Stomach (tissue), 19 donors: ENCODE measurements at places on chromosomes 2 and 18. TPM values are rescaled to one million over a fixed set of nuclear protein-coding genes. Genes with fewer than 3 reads are reported as not detected.

DNA sequence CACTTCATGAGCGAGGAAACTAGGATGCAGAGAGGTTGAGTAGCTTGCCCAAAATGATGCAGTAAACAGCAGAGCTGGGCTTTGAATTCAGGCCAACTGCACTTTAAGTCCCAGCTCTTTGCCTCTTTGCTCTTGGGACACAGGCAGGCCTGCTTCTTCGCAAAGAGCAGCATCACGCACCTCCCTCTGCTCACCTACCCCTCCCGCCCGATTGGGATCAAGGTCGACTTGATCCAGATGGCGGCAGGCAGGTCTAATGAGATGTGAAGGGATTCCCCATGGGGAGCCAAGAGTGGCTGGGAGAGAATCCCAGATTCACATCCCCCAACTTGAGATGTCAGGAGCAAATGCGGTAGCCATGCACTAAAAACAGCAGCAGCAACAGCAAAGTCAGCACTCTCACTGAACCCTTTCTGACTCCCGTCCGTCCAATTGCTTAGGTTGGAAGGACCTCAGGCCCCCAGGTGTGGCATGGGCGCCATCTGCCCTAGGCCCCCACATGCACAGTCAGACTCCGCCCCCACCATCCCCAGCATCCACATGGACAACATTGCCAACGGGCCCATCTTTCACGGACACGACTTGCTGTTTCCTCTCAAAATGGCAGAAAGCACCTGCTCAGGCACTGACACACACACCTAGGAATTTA lies 84.3 kb upstream of the MAP4K4 start:
- H3K27me3 ChIP-seq = no peaks in the 10 kb centered on the region
- H3K4me3 ChIP-seq = no peak overlapping the region
- H3K4me1 ChIP-seq = no peaks in the 10 kb centered on the region
- no peak overlapping the region for H3K27ac ChIP-seq

DNA sequence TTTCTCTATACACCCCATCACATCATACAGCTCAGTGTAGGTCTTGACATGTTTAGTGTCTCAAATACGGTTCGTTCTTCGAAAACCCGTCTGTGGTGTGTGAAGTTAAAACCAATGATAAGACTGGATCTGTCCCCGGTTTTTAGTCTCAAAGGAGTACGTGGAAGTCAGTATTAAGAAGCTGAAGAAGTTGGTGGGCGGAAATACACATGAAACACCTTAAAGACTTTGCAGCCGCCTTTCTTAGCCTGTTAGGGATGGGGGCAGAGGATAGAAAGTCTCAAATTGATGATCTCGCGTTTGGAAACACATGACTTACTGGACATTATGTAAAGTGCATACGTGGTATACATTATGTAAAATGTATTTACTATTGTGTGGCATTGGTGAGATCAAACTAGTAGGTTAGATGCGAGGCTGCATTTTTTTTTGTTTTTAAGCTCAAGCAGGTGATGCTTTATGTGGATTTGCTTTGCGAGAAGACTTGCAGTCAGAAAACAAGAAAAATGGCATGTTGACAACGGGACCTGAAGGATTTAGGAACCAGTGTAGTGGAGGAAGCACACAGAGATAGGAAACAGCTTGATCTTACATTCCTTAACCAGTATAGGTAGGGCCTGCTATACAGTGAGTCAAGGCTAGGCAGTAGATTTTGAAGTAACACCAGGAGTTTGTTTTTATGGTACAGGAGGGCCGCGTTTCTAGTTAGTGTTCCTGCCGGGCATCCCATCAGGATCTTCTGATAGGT lies 1.2 kb downstream of the CNOT11 start:
- H3K4me1 ChIP-seq = peaks cover 62% of the 10 kb centered on the region
- DNase-seq = no peak
- H3K4me3 ChIP-seq = peak overlapping the region; percentile 77
- no peaks in the 10 kb centered on the region for H3K27me3 ChIP-seq

GRCh38 chr18:70363861-70364260 lies 75.0 kb downstream of the SOCS6 start:
- H3K36me3 ChIP-seq = no peaks in the 10 kb centered on the region
- no peaks in the 10 kb centered on the region for H3K27me3 ChIP-seq
- H3K4me1 ChIP-seq = no peaks in the 10 kb centered on the region
- DNase-seq = no peak

The RAB12 gene
- 10.7 TPM for total RNA-seq

The HTRA2 gene
- 60.0 TPM for total RNA-seq

DNA sequence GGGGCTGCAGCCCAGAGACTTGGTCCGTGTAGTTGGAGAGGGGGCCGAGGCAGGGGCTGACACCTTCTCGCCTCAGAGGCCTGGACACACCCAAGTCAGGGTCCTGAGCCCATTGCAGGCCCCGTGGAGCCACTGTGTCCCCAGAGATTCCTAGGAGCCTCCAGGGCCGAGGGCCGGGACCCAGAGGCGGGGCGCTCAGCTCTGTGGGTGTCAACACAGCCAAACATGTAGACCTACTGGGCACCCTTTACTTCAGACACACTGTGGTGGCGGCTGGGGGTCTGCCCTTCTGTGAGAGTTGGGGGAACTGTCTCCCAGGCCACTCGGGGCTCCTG lies 459 bp upstream of the ESPNL start:
- H3K36me3 ChIP-seq = no peaks in the 10 kb centered on the region
- H3K27ac ChIP-seq = no peak overlapping the region
- DNase-seq = no peak
- H3K27me3 ChIP-seq = no peaks in the 10 kb centered on the region
- H3K4me1 ChIP-seq = no peaks in the 10 kb centered on the region
- H3K4me3 ChIP-seq = no peak overlapping the region

GRCh38 chr2:45833968-45834344 lies 182.5 kb downstream of the PRKCE start:
- no peaks in the 10 kb centered on the region for H3K36me3 ChIP-seq
- H3K27me3 ChIP-seq = no peaks in the 10 kb centered on the region
